ENCODE measurements at places on chromosomes 7 and 10.

GRCh38 chr7:33888166-33888565 is 17.2 kb upstream of the BMPER start:
- no peak for DNase-seq

DNA sequence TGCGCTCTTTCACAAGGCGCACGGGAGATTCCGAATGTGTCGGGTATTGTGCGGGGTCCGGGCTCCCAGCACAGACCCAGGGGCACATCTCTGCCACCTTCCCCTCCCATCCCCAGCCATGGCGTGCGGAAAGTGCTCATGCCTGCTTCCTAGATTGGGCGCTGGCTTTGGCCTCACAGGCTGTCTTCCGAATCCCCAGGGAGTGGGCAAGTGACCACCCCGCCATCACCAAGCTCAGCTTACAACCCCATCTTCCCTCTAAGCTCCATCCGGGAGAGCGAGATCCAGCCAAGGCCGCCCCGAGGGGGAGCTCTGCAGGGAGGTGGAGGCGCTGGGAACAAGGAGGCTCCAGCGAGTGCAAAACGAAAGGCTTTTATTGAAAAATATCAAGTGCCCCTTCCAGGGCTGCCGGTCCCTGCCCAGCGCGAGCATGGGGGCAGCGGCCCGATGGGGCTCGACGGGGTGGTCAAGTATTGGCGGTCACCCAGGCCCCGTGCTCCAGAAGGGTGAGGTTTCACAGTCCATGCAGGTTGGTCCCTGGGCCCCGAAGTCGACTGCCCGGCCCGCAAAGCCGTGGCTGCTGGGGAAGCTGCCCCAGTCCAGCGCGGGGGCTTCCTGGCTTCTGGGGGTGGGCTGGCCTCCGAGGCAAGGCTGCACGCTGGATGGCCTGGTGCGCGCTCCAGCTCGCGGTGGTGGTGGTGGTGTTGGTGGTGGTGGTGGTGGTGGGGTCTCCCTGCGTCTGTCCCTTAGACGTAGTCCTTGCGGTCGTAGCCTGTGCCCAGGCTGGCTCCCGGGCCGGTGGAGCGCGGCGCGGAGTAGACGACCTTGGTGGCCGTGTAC is 1.2 kb downstream of the CLDN3 start:
- DNase-seq, result no peak

DNA sequence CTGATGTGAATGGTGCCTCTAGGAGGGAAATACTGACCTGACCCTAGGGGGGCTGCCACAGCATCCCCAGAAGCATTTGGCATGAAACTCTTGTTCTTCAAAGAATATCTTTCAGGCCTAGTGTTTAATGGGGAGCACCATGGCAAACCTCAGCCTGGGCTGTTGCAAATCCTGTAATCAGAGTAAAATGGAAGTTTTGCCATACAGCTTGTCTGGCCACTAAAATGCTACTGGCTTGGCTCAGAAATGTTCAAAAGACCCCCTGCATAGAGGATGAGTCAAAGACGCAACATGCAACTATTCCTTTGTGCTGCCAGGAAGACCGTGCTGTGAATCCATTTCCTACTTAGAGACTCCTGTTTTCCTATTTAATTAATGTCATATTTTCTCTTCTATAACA is 26.7 kb downstream of the HECW1 start:
- no peak for DNase-seq

DNA sequence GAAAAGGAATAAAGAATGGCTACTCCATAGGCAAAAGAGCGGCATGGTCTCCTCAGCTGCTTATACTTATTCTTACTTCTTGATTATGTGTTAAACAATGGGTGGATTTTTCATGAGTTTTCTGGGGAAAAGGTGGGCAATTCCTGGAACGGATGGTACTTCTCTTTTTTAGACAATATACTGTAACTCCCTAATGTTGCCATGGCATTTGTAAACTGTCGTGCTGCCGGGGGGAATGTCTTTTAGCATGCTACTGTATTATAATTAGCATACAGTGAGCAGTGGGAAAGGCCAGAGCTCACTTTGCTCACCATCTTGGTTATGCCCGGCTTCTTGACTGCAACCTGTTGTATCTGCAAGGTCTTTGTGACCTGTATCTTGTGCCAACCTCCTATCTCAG is 372.1 kb upstream of the AKR1E2 start:
- no peak for DNase-seq

DNA sequence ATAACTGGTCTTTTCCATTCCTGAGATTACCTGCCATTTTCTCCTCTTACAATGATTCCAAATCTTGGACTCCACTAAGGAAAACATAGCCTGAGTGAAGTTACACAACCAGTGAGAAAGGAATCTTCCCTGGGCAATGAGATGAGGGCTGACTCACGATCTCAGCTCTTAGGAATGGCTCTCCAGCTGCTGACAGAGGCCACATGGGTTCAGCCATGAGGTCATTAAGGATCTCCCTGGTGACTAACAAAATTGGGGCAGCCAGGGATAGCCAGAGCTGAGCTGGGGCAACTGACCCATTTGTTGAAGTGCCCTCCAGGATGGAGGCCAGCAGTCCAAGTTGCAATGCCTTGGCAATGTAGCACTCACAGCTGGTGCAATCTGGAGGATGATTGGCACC is 78.7 kb upstream of the MKLN1 start:
- DNase-seq, result no peak

DNA sequence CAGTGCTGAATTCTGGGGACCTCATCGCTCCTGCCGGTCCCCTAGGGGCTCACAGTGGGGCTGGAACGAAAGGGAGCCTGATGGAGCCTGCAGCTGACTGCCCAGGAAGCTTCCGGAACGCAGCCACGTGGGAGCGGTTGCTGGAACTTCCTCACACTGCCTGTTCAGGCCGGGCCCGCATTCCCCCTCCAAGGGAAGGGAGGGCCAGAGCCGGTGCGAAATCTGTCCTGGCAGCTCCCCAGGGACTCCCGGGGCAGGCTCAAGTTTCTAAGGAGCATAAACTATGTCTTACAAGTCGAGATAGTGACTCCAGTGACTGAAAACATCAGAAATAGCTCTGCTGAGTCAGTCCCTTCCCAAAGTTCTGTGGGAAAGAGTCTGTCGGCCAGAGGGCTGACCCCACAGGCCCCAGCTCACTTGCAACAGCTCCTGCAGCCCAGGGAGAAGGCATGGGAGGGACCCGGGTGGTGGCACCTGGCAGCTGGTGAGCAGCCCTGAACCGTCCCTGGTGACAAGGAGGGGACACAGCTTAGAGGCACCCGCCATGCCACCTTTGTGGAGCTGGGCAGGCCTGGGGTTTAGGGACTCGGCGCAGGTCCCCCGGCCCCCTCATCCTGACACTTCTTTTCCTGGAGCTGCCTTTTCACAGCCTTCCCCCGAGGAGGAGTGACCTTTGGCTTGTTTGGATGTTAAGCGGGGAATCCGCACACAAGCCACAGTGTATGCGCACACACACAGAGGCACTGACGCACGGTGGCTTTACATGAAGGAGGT is 47.6 kb downstream of the PDGFA start:
- no peak for DNase-seq

- DNase-seq, result no peak
These were observed 113.3 kb downstream of the KCNMA1 start for GRCh38 chr10:77524281-77524711.

DNA sequence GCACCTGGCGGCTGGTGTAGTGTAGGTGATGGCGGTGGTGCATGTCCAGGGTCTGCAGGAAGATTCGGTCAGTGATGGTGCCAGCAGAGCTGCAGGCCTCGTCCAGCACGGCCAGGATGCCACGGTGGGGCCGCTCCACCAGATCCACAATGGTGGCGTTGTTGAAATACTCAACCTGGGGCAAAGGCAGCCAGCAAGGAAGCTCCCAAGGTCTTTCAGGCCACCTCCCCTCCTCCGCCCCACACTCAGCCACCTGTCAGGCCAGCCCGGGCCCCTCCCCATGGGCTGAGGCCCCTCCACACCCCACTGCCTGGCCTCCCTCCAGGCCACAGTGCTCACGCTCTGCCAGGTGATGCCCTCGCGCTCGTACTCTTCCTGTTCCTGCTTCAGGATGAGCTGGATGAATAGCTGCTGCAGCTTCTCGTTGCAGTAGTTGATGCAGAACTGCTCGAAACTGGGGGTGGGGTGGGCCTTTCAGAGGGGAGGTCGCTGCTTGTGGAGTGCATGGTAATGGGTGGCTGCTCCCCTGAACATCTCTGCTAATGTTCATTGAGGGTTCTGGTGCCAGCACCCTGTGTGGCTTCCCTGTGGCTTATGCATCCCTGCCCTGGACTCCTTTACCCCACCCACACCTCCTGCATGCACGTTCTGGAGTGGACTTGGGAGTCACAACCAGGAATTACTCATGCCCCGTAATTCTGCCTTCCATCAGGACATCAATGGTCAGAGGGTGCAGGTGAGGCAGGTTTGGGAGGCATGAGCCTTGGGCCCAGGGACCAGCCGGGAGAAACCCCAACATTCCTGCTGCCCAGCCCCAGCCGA is 8.9 kb downstream of the MYO1G start:
- DNase-seq, result no peak

DNA sequence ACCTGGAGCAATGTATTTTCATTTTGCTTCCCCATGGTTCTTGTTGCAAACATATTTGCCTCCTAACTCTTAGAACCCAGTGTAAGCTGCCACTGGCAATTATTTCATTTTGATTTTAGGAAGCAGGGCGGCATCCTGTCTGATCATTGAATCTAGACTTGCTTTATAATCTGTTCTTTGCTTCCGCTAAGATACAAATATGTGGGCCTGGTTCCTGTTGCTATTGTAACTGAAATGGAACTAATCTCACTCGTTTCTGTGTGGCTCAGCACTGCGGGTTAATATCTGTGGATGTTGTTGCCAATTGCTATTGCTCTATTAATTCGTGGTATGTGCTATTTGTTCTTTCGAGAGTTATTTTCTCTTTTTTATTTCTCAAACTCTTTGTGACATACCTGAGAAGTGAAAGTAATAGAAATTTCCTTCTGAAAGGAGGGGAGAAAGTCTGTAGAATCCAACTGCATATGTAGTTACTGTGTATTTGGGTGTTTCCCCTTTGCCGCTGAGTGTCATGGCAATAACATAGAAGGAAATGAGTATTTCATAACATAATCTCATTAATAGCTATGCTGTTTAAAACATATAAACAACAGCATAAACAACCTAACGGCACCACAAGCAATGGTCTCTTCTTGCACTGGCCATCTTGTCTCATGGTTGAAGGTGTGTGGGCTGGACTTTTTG is 62.4 kb downstream of the FZD1 start:
- DNase-seq, result no peak

DNA sequence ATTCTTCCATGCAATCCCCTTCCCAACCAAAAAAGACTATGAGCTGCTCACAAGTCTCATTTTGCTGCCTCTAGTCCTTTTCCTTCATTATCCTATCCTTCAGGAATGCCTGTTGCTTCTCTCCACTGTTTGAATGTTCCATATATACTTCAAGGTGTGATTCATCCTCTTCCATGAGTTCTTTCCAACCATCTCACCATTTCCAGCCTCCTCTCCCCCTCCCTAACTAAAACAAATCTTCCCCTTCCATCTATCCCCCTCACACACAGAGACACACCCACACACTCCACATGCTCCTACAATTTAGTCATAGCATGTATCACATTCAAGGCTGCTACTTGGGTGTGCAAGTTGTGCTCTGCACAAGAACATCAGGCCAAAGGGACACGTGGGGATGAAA is 254.3 kb downstream of the DYNC1I1 start:
- no peak for DNase-seq

DNA sequence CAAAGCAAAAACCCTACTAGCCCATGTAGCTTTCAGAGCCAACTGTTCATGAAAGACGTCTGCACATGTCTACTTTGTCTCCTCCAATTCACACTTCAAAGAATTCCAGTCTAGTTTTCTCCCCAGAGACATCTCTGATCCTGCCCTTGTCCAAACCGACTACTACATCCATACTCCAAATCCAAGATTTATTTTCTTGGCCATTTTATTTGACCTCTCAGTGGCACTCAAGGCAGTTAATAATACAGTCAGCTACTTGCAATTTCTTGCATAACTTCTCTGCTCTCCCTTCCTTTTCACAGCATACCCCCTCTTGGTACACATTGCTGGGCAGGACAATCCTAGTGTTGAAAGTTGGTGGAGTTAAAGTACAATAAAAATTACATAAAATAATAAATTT is 170.9 kb upstream of the INHBA start:
- DNase-seq, result no peak

DNA sequence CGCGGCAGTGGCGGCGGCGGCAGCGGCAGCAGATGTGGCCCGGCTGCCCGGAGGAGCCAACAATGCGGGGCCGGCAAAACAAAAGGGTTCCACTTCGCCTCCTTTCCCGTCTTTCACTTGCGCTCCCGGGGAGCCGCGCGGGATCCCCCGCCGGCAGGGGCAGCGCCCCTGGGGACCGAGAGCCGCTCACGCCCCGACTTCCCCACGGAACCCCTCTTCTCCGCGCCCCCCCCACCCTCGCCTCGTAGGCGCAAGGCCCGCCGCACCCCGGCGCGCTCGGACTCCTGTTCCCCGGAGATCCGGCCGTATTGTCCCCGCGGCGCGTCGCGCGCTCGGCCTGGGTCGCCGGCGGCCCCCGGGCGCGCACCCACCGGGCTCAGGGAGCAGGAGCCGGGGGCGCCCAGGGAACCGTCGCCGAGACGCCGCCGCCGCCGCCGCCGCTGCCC is 854 bp downstream of the CTBP2 start:
- no peak for DNase-seq

DNA sequence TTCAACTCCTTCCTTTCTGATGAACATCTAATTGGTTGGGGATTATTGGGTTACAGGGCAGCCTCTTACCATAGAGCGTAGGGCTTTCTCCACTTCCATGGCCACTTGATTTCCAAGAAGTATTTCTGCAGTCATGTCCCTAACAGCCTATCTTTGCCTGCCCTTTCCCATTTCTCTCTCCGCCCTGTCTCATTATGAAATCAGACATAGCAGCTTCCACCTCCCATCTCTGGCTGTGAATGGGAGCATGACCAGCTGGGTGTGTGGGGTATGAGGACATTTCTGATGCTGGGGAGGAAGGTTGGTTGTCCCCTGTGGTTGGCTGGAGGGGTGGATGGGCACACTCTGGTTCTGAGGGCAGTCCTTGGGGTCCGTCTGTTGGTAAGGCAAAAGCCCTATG is 41.2 kb downstream of the ADCYAP1R1 start:
- DNase-seq, result no peak

- DNase-seq, result no peak
These were observed 55.1 kb downstream of the PDZD8 start for GRCh38 chr10:117320050-117320665.

DNA sequence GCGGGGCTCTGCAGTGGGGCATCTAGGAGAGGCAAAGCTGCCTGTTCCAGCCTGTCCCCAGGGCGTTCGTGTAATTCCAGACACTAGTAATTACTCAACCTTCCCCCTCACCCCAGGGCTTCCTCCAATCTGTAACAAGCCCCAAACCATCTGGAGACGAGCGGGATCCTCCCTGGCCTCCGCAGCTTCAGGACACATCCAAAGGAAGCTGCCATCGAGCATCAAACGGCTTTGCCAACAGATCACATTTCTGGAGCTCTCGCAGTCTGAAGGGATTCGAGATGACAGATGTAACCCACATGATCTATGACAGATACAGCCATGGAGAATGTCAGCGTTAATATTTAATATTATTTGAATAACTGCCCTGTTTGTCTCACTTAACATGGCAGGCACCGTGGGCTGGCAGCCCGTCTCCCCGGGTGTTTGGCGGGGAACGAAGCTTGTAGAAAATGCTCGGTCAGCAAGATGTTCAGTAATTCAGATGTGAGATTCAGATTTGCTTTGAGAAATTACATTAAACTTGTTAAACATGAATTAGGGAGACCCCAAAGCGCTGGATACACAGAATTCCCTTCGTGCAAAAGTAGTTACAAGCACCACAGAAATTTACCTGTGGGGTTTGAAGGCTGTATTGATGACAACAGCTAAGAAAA is 108.5 kb upstream of the C7orf33 start:
- DNase-seq, result no peak

- DNase-seq, result no peak
These were observed 15.8 kb downstream of the SCD start for GRCh38 chr10:100362570-100363496.
